ENCODE measurements at places on chromosomes 11 and 22.

DNA sequence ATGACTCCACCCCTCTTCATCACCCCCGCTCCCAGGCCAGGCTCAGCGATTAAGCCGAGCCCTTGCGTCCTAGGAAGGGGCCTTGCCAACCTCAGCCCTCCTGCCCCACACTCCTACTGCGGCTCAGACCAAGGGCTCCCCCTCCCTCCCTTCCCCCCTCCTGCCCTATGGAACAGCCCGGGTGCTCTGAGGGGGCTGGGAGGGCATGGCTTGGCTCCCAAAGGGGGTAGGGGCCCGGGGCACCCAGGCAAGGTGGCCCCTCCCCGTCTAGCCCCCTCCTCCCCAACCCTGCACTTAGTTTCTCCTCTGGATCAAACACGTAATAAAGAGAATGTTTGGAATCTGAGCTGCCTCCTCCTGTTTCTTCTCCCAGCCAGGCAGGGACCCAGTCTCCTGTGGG lies 6.3 kb downstream of the RCOR2 start:
- peak; percentile 51 for DNase-seq

GRCh38 chr22:23237201-23237798 lies 57.0 kb downstream of the BCR start:
- peak; percentile 99 for DNase-seq

DNA sequence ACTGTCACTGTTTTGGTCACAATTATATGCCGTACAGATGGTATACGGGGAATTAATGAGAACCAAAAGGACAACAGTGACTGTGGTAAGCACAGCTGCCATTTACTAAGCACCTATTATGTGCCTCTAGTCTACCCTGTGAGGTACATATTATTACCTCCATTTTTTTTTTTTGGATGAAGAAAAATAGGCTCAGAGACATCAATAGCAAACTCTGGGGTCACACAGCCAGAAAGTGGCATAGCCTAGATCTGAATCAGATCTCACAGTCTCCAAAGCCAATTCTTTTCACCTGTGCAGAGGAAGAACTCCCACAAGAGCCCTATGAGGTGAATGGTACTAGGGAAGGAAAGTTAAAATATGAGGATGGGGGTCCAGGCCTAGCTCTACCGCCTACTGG lies 68.9 kb downstream of the USP35 start:
- no peak for DNase-seq

DNA sequence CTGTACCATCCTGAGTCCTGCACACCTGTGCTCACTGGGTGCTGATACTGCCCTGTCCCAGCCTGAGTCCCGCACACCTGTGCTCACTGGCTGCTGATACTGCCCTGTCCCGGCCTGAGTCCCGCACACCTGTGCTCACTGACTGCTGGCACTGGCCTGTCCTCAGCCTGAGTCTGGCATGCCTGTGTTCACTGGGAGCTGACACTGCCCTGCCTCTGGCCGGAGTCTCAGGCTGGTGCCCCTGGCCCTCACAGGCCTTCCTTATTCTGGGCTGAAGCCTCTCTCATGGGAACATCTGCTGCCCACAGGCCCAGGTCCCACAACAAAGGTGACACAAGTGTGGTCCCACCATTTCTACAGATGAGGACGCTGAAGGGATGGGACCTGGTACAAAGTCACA lies 115.1 kb downstream of the MPPED1 start:
- no peak for DNase-seq

- DNase-seq = no peak
These were observed 14.6 kb downstream of the MS4A6A start for GRCh38 chr11:60168306-60168705.

DNA sequence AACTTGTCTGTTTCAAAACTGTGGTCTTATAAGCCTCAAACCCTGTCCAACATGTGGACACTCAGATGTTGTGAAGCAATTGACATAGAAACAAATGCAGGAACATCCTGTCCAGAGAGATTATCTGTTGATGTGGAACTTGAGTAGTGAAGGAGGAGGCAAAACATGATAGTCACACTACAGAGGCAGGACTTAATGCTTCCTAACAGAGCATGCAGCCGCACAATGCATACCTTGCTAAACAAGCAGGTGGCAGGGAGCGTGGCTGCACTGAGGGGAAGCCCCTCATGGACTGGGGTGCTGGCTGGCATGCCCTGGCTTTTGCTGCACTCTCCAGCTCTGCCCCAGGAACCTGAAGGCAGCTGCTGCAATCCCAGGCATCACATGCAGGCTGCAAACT lies 5.3 kb downstream of the C22orf39 start:
- DNase-seq = no peak

DNA sequence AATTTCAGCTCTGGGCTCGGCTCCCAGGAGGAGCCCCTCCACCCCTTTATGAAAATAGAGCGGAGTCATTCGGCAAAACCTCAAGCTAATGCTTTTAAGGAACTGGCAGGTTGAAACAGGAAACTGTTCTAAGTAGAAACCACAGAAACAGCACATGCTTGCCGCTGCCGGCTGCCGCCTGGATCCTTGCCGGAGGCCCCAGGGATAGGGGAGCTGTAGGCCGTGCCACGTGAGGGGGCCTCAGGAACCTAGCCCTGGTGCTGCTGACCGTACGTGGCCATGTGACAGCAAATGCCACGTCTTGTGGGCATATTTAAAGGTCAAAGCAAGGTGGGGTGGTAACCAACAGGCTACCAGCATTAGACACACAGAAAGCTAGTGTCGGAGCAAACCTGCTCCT lies 77.9 kb upstream of the TIMP3 start:
- DNase-seq = no peak

- DNase-seq = no peak
These were observed 723.3 kb downstream of the NTM start for GRCh38 chr11:132093536-132094259.

DNA sequence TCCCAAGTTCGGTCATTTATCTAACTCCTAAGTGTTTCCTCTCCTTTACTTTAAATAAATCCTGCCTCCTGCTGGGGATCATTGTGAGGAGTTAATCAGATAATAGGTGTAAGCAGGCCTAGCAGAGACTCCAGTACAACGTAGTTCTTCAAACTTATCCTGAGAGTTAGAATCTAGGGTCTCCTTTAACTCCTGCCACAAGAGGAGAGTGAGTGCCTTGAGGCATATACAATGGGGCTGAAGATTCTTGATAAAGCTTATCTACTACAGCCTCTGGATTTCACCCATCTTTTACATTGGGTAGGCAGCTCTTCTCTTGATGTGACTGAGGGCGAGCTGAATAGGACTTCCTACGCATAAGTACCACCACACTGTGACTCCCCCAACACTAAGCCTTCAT lies 3.1 kb upstream of the GALNT18 start:
- DNase-seq = no peak

DNA sequence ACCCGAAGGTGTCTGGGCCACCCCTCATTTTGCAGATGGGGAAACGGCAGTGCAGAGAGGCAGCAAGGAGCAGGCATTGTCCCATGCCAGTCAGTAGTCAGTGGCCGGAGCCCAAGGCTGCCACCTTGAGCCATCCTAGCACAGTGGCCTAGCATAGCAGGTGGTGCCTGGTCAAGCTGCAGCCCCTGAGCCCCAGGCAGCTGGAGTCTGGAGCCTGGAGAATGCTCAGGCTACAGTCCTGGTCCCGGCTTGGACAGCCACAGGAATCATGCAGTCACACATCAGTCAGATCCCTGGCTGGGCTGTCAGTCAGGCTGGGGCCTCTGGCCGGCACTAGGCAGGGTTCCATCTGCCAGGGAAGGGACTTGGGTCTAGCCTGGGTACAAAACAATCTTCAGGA lies 18.6 kb downstream of the KCNC1 start:
- DNase-seq = no peak

DNA sequence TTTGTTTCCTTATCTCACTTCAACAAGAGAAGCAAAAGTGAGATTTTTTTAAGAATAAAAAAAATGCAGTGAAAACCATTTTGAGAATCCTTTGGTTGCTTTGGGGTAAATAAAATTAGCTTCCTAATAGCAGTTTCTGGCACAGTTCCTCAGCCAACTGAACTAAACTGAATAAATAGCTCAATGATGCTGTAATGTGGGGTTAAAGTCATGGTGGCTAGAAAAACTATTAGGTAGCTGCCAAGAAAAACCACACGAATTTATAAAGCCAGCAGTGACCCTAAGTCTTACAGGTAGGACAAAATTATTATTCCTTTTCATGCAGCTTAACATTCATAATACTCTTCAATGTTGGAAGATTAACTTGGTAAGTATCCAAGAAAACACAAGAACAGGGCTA lies 142.4 kb downstream of the APIP start:
- DNase-seq = no peak

DNA sequence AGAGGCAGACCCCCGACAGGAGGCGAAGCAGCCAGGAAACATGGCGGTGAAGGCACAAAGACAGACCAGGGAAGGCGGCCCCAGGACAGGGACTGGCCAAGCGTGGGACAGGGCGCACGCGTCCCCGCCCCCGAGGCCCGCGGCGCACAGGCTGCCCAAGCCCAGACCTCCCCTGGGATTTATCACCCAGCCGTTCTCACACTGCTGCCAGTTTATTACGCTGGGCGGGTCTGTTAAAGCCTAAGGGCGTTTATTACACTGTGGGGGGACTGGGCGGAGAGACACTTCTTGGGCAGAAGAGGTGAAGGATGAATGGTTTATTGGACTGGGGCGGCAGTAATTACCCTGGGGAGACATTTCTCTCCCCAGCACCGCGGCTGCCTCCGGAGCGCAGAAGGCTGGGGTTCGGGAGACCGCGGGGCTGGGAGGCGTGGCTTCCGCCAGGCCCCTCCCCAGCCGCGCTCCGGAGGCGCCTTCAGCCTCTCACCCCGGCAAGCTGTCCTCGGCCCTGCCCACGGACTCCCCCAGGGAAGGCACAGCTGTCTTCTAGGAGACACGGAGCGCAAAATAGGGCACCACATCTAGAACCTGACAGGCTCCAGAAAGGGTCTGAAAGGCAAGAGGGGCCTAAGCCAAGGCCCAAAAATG lies 47.1 kb downstream of the SLC22A12 start:
- peak; percentile 20 for DNase-seq

GRCh38 chr11:15851051-15851498 lies 505.3 kb downstream of the SOX6 start:
- no peak for DNase-seq

- peak; percentile 59 for DNase-seq
These were observed 10.9 kb downstream of the BMAL1 start for GRCh38 chr11:13288375-13289029.

GRCh38 chr22:38347944-38348750 lies 30.9 kb upstream of the CSNK1E start:
- no peak for DNase-seq

DNA sequence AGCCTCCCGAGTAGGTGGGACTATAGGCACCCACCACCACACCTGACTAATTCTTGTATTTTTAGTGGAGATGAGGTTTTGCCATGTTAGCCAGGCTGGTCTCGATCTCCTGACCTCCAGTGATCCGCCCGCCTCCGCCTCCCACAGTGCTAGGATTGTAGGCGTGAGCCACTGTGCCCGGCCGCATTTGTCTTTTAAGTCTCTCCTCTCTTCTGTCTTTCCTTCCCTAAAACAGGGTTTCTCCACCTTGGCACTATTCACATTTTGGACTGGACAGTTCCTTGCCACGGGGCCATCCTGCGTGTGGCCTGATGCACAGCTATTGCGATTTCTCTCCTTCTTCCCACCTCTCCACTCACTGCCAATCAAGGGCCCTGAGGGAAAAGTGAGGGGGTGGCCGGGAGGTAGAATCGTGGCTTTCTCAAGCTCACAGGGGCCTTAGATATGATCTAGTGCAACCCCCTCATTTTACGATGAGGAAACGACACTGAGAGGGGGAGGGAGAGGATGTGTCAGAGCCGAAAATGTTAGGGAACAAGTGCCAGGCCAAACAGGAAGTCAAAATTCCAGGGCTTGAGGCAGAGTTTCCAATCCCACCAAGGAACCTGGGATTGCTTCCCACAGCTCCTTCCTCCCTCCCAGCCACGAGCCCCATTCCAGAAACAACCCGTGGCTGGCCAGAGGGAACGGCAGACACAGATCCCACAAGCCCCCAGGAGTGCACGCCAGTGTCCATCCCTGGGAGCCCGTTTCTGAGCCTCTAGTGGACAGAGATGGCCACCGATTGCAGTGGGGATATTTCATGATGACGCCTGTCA lies 21.2 kb downstream of the SCGB1A1 start:
- no peak for DNase-seq

- DNase-seq = no peak
These were observed 513.0 kb downstream of the SOX6 start for GRCh38 chr11:15843309-15843872.

DNA sequence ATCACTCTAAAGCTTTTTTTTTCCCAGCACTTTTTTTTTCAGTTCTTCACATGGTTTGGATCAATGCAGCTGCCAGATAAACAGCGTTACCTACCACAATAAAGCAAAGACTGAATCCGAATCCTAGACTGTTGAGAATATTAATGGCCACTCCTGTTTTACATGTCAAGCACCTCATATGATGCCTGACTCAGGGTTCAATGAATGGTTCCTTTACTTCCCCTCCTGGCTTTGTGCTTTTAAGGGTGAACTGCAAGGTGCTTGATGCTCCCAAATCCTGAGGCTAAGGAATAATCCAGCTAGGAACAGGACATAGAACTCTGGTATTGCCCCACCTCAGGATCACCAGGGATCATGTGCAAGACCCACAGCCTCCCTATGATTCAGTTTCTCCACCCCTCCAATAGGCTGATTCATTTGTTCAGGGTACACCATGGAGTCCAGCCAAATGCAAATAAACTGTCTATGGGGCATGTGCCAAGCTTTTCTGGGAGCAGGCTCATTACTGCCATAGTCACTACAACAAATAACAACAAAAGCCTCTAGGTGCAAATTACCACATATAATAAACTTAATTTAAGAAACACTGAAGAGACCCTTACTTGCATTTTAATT lies 104.3 kb downstream of the GAB2 start:
- no peak for DNase-seq

GRCh38 chr11:73288192-73288872 lies 16.2 kb downstream of the P2RY6 start:
- DNase-seq = no peak

GRCh38 chr11:61645179-61645868 lies 34.9 kb upstream of the DAGLA start:
- peak; percentile 34 for DNase-seq

DNA sequence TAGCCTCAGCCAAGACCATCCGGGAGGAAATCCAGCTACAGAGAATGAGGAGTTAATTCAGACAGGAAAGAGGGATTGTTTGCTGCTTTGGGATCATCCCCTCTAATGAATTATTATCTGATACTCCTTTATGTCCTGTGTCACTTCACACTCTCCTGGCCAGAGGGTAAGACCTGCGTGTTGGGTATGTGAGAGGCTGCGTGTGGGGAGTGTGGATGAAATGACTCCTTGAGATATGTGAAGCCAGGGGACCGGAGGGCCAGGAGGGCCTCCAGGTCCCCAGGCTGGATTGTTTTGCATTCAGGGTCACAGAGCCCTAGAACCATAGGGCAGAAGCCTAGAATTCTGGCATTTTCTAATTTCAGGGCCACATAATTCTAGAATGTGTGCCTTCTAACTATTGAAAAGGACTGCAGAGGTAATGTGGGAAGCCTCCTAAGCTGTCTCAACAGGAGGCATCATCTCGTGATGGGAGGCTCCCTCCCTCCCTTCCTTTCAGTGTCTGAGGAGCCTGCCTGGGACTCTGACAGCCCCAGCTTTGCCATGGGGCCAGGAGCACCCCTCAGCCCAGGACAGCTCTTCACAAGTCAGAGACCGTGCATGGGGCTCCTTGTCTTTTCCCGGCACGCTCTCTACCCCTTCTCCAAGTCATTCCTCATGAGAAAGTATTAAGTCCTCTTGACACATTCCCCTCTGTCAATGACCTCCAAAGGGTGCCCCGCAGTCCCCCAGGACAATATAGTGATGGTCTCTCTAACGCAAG lies 3.7 kb downstream of the TPBGL start:
- no peak for DNase-seq

- no peak for DNase-seq
These were observed 504.0 kb upstream of the LRRC4C start for GRCh38 chr11:41963406-41963805.

GRCh38 chr22:36505998-36506635 lies 723 bp downstream of the FOXRED2 start:
- DNase-seq = no peak
